ENCODE measurements at places on chromosomes 12 and 14.

DNA sequence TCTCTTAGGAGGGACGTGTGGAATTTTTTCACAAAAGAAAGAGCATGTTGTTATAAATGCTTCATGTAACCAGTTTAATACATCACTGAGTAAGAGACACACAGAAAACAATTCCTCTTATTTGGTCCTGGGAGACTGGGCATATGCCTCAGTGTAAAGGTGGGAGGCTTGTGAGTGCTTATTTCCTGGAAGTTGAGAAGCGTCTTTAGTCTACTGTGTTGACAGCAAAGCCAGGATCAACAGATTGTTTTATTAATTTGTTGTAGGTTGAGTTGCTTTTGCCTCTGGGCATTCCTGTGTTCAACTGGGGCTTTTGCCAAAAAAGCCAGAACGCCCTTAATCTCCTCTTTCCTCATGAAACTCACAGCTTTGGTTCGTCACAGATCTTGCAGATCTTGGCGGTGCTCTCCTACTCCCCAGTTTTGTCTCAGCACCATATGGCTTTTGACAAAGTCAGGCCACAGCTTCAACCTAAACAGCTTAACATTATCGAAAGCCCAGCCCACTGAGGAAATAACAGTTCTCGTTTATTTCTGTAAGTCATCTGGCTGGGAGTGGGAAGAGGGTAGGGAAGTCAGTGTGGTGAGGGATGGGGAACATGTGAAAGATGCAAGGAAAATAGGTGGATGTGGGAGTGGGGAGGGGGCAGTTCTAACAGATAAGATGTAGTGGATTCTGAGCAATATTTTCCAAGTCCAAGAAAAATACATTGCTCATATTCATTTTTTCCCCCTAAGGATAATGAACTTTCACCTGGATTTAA, 227.2 kb downstream of the DACT1 start:
- peak; percentile 79 for DNase-seq

DNA sequence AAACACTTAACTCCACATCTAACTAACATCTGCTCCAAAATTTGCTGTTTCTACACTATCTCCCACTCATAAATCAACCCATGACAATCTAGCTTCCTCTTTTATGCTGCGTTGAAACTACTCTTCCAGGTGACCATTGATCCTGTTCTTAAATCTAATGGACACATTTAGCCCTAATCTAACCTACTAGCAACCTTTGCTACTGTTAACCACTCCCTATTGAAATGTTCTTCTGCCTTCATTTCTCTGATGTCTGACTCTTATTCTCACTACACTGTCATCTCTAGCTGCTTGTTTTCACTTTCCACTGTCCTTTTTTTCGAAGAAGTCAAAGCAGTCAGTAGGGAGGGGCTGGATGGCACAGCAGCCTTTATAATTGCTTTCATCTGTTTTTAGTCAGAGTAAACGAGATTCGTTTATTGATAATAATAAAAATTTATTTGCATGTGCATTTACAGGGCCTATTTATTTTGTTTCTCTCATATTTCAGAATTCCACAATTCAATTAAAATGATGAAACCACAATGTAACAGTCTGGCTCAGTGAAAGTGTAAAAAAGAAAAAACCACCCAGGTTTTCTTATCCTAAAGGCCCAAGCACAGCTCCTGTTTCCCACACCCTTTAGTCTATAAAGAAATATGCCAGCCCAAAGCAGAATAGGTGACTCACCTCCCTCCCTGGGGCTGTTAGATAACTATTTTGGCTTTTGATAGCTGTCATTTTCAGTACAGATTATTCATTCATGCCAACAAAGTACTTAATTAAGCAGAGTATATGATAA, 44.9 kb downstream of the ATP2B1 start:
- DNase-seq = peak; percentile 46

- no peak for DNase-seq
Observed at GRCh38 chr14:35480119-35480769, 53.7 kb upstream of the INSM2 start.

GRCh38 chr14:52044791-52045522, 23.9 kb downstream of the NID2 start:
- DNase-seq = peak; percentile 77

- no peak for DNase-seq
Observed at GRCh38 chr12:131348646-131349045, 362.2 kb upstream of the SFSWAP start.

DNA sequence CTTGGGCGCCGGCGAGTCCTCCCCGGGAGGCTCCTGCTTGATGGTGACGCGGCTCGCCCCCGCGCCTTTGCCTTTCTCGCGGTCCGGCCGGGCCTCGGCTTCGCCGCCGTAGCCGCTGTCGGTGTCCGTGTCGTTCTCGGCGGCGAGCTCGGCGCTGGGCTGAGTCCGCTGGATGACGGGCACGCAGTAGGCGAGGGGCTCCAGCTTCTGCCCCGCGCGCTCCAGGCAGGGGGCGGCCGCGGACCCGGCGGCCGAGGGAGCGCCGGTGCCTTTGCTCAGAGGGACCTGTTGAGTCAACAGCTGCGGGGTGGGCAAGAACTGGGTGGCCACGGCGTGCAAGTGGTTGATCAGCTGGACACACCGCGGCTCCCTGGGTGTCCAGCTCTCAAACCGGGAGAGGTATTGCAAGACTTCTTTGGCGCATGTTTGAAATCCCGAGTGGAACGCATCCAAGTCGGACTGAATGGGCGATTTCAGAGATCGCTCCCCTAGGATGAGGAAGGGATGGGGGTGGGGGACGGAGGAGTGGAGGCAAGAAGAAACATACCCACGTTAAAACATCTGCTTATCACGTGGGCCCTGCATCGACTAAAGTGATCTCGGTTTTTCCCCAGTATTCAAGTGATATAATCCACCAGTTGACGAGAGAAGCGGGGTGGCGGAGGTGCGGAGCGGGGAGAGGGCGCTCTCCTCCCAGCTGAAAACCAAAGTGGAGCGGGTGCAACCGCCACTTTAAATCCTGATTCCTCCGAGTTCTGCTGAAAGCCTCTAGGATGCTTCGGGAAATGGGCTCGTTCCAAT, 2.0 kb downstream of the BHLHE41 start:
- peak; percentile 83 for DNase-seq

DNA sequence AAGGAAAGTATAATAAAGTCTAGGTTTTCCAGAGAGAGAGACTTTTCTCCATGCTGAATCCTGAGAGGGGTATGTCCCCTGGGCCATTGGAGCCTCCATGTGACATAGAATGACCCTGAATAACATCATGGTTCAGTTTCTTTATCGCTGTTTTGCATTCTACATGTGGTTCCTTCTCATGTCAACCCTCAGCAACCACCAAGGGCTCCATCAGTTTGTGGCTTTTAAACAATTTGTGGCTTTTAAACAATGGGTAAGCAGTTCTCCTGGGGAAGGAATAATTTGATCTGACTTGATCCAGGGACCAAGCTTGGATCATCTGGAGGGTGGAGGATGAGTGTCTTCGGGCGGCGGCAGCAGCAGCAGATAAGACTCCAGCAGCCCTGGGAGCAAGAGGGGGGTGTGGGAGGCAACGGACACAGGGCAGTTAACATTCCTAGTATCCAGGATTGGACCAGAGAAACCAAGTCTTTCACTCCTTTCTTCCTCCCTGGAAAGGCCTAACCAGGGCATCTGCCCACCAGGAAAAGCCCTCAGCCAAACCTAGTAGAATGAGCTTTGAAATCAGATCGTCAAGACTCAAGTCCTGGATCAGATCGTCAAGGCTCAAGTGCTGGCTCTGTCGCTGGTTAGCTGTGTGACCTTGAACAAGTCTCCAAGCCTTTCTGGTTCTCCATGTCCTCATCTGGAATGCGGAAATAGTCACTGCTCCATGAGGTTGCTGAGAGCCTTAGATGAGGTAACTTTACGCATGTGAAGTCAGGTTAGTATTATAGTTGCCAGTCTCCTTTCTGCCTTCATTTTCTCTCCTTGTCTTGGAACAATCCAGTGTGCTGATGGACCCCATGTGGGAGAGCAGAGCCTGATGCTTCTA, 27.8 kb upstream of the FAM222A start:
- DNase-seq = no peak

- DNase-seq = no peak
Observed at GRCh38 chr12:94674835-94675234, 24.5 kb upstream of the TMCC3 start.

DNA sequence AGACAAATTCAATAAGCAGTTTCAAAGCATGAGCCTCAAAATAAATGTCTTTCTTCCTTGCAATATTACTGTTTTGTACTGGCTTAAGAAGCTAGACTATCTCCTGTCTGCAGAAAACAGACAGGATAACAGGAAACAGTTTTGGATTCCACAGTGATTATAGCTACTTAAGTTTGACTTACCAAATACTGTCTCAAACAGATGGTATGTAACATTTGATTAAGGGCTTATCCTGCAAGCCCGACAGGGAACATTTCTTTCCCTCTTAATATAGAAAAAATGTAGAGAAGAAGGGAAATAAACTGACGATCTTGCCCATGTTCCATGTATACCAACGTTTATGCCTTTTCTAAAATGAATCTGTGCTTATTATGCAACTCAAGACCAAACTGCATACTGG, 179.9 kb upstream of the EEA1 start:
- peak; percentile 62 for DNase-seq

DNA sequence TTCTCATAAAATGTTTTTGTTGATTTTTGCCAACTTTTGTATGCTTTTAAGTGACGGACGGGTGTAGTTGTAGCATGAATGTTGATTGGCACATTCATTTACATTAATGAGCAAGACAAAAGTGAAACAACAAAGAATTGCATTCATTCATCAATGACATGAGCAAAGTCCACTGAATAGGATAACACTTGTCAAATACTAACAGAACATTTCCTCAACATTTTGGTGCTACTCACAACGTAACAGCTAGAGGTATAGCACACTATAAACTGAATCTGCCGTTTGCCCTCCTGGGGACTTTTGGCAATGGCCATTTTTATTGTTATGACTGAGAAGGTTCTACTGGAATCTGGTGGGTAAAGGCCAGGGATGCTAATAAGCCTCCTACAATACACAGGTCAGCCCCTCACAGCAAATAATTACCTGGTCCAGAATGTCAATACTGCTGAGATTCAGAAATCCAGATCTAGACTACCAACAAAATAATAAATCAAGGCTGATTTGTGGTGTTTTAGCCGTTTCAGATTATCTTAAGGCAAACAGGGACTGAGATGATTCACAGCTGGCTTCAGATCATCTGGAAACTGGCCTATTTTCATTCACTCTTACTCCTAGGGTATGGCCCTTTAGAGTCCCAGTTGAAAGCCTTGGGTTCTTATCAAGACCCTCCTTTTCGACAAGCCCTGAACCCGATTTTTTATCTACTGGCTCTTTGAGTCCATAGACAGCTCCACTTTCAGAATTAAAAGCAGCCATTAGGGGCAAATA, 22.5 kb upstream of the CDKN3 start:
- DNase-seq = no peak

- no peak for DNase-seq
Observed at GRCh38 chr12:126742241-126742641, 1524.7 kb upstream of the TMEM132C start.

GRCh38 chr14:95483309-95484165, 32.9 kb downstream of the SYNE3 start:
- DNase-seq = peak; percentile 95

DNA sequence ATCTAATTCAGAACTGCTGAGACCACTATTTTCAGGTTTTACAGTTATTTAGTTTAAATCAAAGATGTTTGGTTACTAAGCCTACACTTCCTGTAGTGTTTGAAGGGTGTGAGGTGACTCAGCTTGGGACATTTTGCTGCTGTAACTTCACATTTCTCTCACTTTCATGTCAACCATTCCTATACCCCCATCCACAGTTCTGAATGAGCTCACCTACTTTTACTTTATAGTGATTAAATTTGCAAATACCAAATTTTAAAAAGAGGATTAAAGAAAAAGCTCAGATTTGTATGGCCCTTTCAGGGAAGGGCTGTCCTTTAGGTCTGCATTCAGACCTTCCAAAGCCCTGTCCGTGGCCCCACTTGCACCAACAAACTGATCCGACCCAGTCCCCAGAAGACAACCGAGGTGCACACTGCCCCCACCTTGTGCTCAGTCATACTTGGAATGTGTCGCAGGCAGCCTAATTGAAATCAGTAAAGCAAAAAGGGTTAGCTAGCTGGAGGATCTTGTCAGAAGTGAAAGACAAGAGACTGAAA, 174.4 kb downstream of the MON2 start:
- peak; percentile 64 for DNase-seq

GRCh38 chr12:21942377-21942703, 1.1 kb upstream of the ABCC9 start:
- DNase-seq = no peak

GRCh38 chr14:20247646-20248246, 8.7 kb downstream of the OR11H4 start:
- DNase-seq = no peak

DNA sequence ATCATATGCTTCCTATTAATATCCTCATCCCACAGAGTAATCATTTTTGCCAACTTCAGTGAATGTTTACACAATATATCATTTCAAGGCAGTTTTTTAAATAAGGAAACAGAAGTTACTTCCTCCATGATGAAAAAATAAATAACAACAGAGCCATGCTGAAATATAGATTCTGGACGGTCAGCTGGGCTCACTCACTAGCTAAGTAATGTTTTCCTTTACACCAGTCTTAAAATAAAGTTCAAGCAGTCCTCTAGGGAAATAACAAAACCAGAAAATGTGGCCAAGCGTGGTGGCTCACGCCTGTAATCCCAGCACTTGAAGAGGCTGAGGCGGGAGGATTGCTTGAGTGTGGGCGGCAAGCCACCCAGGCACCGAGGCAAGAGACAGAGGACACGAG, 28.7 kb downstream of the AICDA start:
- no peak for DNase-seq

- no peak for DNase-seq
Observed at GRCh38 chr14:79576424-79576823, 634.9 kb downstream of the DIO2 start.

GRCh38 chr12:121089031-121089812, 43.5 kb upstream of the P2RX7 start:
- DNase-seq = no peak

- DNase-seq = no peak
Observed at GRCh38 chr12:46364300-46364696, 8.3 kb downstream of the SLC38A2 start.

DNA sequence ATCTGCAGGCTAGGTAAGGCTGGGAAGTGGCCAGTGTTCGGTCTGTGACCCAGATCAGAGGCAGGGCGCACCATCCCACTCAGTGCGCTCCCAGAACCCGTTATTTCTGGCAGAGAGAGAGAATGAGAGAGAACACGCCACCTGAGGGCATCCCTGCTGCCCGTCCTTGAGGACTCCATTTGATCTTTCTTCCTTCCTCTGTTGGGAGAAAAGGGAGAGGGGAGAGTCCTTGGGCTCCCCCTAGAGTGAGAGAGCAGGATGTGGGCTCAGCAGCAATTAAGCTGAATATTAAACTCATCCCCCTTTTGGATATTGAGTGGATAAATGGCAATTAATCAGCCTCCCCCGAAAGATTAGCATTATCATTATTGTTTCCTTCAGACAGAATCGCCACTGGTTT, 70.6 kb downstream of the IFT43 start:
- no peak for DNase-seq
